ENCODE measurements at places on chromosomes 11 and 22. TPM values are rescaled to one million over a fixed set of nuclear protein-coding genes. Genes with fewer than 3 reads are reported as not detected.

The PRRG4 gene
- polyA plus RNA-seq, result 6.6 TPM

The OR51B5 gene
- polyA plus RNA-seq, result 0.40 TPM

The TBX1 gene
- 0.59 TPM for polyA plus RNA-seq

The MTFP1 gene
- 9.3 TPM for polyA plus RNA-seq

The OR52B4 gene
- not detected for polyA plus RNA-seq

DNA sequence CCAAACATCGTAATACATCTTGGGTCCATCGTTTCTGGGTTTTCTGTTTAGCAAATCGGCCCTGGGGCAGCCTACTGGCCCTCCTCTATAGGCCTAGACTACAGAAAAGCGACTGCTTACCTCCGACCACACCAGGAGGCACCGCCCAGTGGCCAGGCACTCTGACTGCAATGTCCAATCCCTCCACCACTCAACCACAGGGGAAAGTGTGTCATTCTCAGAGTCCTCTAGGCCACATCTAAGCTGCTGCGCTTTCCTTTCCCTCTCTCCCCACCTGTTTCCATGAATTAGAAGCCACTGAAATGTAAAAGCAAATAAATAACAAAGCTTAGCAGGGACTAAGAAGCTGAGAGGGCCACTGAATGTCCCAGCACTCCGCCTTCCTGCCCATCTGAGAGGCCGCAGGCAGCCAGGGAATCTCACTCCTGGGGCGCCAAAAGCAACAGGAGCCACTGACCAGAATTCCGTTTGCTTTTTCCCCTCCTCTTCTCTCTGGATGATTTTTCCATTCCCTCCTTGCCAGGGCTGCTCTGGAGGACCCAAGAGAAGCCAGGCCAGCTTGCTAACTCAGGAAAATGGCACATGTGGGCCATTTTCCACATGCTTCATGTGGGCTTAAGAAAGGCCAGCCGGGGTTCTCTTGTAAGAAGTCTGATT lies 50.1 kb upstream of the FLI1 start:
- no peak for DNase-seq

GRCh38 chr11:120034881-120035630 lies 102.9 kb downstream of the TRIM29 start:
- no peak for DNase-seq

- no peak for DNase-seq
Observed at GRCh38 chr22:45968751-45969413, 8.1 kb downstream of the WNT7B start.

DNA sequence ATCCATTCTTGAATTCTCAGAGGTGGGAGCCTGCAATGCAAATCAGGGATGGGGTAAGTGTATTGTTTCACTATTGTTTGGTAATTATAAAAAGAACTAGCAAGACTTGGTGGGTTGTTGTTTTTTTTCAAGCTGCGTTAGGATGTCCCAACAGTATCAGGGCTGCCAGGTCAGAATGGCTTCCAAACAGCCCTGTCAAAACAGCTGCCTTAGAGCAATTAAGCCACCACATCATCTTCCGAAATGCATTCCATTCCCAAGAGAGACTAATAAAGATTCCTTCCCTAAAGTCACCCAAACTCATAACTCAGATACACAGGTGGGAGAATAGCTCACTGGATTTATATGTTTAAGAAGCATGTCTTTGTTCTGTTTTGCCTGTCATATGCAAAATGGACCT lies 23.5 kb downstream of the BBOX1 start:
- no peak for DNase-seq

DNA sequence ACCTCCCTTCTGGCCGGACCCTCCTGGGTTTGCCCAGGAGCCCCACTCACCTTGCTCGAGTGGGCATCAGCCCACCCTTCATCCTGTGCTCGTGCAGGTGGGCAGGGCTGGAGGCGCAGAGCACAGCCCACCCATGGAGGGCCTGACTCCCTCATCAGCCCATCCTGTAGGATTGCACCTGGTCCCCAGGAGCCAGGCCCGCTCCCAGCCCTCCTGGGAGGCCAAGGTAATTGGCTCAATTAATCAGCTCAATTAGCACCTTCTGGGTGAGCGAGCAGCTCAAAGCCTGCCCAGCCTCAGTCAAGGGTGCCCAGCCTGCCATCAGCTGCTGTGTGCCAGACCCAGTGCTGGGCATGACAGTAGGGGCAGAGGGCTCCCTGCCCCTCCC lies 58.1 kb upstream of the NECTIN1 start:
- no peak for DNase-seq

DNA sequence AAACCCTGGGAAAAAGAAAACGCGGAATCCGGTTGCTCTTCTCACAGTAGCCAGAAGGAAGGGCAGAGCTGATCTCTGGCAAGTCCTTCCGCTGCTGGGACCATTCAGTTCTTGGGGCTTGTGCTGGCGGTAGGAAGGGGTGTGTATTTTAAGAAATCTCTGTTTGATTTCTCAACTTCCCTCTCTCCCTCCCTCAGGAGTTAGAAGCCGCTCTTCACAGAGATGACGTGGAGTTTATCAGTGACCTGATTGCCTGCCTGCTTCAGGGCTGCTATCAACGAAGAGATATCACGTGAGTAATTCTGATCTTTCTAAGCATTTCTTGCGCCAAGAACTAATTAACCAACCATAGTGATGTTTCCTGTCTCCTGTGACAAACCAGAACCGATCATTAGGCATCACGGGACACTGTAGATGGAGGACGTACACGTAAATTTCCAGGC lies 85.9 kb upstream of the SLC25A18 start:
- DNase-seq, result no peak
